NCI-H1417 (cell line): ENCODE measurements at places on chromosomes 1 and 21.

GRCh38 chr1:226034482-226034881, 28.0 kb upstream of the H3-3A start:
- no peak for DNase-seq

DNA sequence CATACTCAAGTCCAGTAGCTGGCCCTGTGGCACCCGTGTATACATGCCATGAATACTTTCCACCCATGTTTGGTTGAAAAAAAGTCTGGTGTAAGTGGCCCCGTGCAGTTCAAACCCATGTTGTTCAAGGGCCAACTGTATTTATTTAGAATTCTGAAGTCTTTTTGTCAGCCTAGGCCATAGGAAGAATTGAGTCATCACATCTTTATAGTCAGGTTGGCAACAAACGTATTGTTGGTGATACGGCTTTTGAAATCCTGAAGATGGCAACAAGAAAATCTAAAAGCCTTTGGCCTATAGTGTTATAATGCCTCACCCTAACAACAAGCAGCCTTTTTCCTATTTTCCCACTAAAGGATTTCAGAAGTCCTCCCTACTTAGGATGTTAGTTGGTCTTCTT, 363.6 kb downstream of the PLPP3 start:
- no peak for DNase-seq

GRCh38 chr1:91842563-91842962, 43.4 kb downstream of the TGFBR3 start:
- no peak for DNase-seq

DNA sequence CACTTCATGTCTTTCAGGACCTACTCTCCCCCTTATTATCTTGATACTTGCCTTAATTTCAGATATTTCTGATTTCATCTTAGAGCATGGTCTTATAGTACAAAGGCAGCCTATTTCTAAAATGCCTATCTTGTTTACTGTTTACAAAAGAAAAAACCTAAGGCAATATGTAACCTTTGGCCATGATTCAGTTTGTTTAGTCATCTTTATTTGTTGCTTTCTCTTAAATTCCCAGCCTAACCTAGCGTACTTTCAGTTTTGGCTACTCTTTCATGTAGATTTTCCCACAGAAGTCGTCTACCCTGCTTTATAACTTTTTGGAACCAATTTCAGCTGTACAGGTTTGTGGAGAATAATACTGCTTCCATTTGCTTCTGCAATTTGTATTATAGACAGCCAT, 81.8 kb downstream of the KIF1B start:
- no peak for DNase-seq

- DNase-seq: no peak
These were observed 5.0 kb upstream of the EEIG2 start for GRCh38 chr1:108554682-108555427.

GRCh38 chr1:2821966-2822620, 20.6 kb upstream of the TTC34 start:
- no peak for DNase-seq

GRCh38 chr1:15413563-15414444, 4.1 kb downstream of the EFHD2 start:
- DNase-seq: no peak

DNA sequence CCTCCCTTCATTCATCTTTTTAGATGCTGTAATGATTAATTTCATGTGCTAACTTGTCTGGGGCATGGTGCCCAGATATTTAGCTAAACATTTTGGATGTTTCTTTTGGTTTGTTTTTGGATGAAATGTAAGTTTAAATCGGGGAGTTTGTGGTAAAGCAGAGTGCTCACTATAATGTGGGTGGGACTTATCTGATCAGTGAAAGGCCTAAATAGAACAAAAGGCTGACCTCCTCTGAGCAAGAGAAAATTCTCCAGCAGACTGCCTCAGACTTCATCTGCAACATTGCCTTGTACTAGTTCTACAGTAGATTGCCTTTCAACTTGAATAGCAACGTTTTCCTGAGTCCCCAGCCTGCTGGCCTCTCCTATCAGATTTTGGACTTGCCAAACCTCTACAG, 183.6 kb downstream of the S1PR1 start:
- no peak for DNase-seq

DNA sequence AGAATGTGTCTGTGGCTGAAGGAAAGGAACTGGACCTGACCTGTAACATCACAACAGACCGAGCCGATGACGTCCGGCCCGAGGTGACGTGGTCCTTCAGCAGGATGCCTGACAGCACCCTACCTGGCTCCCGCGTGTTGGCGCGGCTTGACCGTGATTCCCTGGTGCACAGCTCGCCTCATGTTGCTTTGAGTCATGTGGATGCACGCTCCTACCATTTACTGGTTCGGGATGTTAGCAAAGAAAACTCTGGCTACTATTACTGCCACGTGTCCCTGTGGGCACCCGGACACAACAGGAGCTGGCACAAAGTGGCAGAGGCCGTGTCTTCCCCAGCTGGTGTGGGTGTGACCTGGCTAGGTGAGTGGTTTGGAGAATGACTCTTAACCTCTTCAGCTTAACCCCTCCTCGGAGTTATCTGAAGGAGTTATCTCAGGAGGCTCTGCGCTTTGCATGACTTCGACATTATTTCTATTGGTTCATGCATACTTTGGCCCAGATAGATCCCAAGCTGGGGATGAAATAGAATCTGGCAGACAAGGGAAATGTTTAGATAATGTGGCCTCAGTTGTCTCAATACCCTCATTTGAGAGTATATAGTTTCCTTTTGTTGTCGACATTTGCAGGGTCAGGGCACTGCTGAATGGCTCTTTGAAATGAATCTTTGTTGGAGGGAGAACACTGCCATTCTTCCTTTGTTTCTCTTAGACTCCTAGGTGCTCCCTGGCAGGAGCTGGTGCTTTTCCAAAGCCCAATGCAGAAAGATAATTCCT, 39.7 kb downstream of the PTGFRN start:
- no peak for DNase-seq

DNA sequence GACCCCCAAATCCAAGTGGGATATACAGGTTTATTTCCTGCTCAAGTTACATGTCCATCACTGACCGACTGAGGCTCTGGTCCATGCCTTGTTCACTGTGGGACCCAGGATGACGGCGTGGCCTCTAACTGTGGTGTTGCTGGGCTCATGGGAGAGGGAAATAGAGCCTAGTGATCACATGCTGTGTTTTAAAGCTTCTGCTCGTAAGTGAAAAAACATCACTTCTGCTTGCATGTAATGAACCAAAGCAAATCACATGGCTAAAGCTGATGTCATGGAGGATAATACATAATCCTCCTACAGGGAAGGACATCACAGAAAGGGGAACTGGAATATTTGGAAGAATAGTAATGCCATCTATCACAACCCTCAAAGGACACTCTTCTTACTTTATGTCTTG, 107.6 kb downstream of the FASLG start:
- no peak for DNase-seq

GRCh38 chr1:219402925-219403324, 210.0 kb downstream of the ZC3H11B start:
- no peak for DNase-seq

GRCh38 chr1:56149761-56150160, 429.6 kb downstream of the PLPP3 start:
- peak; percentile 15 for DNase-seq

DNA sequence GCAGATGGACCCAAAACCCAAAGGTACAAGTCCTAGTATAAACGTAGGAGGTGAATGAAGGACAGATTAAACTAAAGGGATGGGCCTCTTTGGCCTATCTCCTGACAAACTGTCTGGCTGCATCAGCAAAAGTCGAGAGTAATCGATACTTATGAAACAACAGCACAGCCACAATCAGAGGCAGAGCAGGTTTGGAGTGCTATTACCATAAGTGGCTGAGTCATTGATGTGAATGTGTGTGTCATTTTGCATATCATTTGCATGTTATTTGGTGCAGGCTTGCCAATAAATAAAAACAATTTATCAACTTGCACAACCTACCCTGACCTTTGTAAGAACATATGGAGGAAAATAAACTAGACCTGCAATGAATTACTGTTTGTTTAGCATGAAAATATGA, 283.1 kb downstream of the NUF2 start:
- no peak for DNase-seq

DNA sequence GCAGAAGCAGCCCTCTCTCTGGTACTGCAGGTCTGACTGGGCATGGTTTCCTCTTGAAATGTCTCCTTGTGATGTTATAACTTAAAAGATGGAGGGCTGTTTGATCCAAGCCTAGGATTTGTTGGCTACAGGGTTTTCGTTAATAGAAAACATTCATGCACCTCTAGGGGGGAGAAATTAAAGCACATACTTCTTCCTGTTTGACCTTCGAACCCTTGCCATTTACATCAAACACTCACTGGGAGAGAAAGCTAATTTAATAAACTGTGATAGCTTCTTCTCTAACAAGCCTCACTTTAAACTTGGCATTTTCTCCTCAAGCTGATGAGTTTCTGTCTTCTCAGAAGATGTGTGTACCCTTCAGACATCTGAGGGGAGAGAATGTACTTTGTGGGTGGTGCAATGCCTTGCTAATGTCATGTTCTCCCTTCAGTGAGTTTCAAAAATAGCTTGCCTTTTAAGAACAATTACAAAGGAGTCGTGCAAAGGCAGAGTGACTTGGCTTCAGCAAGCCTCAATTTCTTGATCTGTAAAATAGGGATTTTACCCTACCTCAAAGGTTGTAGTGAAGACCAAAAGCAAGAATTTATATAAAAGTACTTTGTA, 20.4 kb downstream of the CACHD1 start:
- no peak for DNase-seq

DNA sequence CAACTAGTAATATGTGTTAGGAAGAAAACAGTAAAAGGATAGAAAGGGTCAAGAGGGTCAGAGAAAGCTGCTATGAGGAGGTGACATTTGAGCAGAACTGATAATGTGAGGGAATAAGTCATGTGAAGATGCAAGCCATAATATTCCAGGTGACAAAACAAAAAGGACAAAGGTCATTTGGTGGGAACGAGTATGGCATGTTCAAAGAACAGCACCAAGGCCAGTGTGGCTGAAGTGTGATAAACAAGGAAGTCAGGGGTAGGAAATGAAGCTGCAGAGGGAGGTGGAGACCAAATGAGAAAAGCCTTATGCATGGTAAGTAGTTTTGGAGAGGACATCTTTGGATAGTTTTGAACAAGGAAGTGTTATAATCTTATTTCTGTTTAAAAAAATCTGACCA, 46.7 kb downstream of the LPGAT1 start:
- DNase-seq: no peak

DNA sequence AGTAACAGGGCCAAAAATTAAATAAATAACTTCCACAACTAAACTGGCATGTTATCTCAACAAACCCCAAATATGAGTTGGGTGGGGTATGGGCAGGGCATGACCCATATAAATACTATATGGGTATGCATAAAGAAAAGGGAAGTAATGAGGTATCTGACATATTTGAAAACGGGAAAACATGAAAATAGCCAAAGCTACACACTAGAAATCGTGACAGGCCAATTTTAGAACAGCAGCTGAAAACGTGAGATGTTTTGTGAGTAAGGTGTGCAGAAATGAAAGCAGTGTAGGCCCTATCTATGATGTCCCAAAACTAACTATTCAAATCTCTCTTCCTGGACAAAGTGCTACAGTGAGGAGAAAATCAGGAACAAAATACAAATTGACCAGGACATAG, 537.9 kb upstream of the NR5A2 start:
- DNase-seq: no peak

DNA sequence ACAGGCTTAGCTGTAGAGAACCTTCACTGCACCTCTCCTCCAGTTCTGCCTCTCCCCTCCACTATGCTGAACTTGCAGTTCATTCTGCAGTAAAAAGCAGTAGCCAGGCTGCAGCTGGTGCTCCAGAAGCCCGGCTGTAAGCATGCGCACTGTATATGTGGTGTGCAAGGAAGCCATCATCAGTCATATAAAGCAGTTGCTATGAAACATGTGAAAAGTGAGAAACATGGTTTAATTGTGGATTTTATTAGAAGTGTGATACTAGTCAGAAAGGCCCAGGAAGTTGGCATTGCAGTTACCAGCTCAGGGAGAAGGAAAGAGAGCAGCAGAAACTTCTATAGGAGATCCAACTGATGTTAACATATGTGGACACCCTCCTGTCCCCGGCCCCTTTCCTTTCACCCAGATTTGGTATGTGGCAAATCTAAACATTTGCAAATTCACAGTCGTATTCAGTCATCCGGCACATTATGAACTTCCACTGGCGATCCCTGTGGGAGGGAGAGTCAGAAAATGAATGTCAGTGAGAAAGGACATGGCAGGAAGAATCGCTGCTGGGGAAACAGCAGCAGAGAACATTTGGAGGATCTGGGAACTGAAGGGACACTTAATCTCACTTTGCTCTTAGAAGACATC, 32.8 kb downstream of the DPT start:
- no peak for DNase-seq

DNA sequence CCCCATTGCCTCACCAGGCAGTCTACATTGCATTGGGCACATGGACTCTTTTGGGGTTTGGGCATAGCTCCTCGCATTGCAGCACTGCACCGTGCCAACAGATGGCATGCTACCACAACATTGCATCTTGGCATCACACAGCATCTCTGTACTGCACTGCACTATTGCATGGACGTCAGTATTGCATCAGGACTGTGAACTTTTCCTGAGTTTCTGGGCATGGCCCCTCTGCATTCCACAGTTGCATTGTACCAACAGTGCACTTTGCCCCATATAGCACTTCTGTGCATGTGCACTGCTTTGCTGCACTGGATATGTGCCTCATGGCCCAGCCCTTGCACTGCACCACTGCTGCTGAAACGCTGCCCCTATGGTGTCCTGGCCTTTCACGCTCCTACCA, 9.6 kb downstream of the PTPRU start:
- DNase-seq: peak; percentile 58

DNA sequence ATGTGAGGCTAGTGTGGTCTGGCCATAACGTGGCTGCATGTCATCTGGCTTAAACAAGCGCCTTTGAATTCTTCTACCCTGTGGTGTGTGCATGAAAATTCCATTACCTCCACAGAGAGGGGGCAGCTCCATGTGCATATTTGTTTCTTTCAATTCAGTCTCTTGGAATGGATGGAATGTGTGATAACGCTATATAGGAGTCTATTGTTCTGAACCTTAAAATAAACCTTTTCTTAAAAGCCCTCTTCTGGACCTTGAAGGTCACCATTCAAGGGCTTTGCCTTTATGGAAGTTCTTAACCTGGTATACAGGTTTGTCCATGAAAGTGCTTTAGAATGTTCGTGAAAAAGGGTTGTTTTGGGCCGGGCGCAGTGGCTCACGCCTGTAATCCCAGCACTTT, 118.2 kb upstream of the ADGRL2 start:
- no peak for DNase-seq

DNA sequence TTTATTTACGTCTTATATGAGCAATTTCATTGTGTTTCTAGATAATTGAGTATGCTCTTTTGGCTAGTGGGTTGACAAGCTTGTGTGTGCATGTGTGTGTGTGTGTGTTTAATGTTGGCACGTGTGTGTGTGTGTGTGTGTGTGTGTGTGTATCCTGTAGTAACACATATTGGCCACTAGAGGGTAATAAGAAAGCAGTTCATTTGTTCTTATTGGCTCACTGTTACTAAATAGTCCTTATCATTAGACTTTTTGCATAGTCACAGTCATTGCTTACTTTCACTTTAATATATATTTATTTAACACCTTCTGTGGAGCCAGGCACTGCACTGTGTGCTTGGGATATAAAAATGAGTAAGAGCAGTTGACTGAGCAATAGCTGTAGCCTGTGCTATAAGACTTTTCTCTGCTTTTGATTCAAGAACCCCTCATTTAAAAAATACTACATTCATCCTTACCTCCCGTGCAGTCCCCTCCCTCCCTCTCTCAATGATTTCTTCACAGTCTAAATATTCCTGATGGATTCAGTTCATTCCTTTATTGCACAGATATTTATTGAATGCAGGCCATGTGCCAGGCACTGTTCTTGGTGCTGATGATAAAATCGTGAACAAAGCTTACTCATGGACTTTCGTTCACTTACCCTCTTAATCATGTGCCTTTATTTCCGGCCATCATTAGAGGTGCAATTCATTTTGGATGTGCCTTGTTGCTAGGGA, 96.7 kb downstream of the DYRK1A start:
- DNase-seq: peak; percentile 63
